NCI-H524 (cell line): ENCODE measurements at places on chromosomes 12 and 14.

- no peak for DNase-seq
Observed at GRCh38 chr12:21823581-21823980, 49.1 kb upstream of the KCNJ8 start.

DNA sequence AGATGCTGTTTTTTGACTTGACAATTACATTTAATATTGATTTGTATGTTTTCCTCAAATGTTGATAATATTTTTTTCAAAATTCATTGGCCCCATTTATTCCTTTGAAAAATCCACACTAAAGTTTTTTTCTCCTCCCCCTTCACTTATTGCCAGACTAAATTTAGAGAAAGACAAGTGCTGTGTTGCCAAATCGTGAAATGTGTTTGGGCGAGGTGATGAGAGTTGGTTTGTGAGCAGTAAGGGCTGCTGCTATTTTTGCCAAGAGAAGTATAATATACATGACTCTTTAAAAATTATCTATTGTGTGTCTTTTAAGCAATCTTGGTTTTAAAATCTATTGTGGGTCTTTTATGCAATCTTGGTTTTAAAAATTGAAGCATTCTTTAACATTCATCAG lies 188.9 kb downstream of the PPFIA2 start:
- DNase-seq = no peak

- DNase-seq = no peak
Observed at GRCh38 chr12:129886541-129886940, 17.3 kb downstream of the TMEM132D start.

DNA sequence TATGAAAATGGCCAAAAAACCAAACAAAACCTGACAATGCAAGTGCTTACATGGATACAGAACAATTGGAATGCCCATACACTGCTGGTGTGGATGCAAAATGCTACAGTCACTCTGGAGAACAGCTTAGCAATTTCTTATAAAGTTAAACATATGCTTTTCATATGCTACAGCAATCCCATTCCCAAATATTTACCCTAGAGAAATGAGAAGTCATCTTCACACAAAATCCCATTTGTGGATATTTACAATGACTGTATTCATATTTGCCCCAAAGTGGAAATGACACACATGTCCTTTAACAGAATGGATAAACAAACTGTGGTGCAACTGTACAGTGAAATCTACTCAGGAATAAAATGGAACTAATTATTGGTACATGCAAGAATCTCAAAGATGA lies 20.4 kb downstream of the SAV1 start:
- DNase-seq = no peak

- no peak for DNase-seq
Observed at GRCh38 chr14:29842228-29842627, 85.4 kb downstream of the PRKD1 start.

DNA sequence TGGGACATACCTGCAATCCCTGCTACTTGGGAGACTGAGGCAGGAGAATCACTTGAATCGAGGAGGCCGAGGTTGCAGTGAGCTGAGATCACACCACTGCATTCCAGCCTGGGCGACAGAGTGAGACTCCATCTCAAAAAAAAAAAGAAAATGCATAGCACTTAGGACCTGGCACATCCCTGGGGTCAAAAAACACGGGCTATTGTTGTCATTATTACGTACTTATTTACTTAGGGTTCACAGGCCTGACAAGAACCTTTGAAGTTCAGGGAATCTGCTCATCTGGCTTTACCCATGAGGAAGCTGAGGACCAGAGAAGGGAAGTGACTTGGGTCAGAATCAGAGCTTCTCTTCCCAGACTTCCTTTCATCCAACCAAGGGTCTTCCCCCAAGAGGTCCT lies 35.2 kb downstream of the SMUG1 start:
- DNase-seq = no peak

DNA sequence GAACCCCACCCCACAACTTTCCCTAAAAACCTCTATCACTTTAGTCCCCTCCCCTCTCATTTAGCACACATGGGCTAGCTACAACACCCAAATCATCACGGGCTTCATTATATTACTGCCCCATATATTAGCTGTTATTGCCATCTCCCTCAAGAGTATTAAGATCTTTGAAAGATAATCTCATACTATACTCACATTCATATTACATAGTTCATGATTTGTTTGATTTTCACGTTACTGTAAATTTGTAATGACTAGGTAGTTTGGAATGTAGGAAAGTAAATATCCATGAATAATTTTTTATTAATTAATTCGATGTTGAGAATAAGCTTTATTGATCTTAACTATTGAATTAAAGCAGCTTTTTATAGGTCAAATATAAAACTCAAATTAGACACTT lies 7.9 kb downstream of the DICER1 start:
- no peak for DNase-seq

GRCh38 chr14:61977217-61977616 lies 215.0 kb downstream of the SNAPC1 start:
- DNase-seq = no peak

DNA sequence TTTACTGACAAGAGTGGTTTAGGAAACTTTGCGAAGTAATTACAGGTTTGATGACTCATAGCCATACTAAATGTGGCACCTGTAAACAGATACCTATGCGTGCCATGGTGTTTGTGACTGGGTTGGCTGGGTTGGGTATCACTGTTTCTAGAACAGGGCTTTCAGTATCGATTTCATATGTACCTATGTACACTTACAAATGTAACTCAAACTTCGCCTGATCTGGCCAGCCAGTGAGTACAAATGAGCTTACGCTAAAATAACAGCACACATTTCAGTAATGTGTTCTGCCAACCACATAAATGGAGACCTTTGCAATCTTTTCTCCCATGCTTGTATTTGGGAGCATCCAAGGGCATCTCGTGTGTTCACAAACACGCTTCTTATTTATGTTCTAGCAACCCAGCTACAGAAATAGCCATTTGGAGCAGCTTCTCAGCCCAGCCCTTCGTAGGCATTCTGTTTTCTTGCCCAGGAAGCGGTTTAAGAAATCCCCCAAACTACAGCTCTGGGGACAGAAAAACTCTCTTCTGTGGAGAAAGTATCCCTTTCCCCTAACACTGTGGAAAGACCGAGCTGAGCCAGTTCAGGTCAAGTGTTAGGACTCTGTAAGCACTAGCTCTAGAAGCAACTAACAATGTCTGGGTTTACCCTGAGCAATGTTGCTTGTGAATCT lies 42.3 kb upstream of the MDM1 start:
- DNase-seq = no peak

- no peak for DNase-seq
Observed at GRCh38 chr12:132469423-132469822, 20.5 kb upstream of the FBRSL1 start.

GRCh38 chr12:62859321-62859737 lies 75.6 kb downstream of the PPM1H start:
- DNase-seq = no peak

GRCh38 chr12:131971226-131971625 lies 21.5 kb downstream of the EP400 start:
- no peak for DNase-seq

- no peak for DNase-seq
Observed at GRCh38 chr14:104968541-104969401, 9.4 kb downstream of the AHNAK2 start.

DNA sequence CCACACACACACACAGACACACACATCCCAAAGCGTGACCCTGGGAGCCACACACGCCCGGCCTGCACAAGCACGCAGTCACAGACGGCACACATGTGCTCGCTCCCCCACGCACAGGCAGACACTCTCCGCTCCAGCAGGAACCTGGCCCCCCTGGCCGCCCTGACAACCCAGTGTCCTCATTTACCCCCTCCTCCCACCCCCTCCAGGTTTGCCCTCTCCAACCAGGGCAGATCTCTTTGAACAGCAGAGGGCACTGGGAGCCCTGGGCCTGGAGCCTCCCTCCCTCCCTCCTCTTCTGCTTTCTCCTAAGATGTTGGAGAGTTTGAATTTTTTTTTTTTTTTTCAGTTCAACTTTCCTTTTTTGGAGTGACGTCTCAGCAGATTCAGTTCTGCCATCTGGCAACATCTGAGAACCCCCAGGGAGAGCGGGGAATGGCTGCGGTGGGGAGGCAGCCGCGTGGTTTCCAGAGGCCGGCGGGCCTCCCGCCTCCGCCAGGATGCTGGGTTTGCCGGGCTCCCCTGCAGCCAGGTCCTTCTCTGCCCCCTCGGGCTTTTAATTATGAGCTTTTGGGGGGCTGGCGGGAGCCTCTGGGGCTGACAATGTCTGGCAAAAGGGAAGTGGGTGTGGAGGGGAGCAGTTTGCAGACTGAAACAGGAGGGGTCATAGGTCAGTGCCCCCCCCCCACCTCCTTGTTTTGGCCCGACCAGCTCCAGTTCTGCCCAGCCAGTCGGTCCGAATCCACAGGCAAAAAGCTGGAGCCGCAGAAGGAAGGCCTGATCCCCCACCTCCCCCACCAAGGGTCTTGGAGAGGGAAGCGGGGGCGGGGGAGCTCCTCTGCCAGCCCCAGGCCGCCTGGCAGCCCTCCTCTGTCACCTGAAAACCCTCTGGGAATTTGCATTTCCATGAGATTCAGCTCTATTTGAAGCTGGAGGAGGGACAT lies 1.3 kb upstream of the NCOR2 start:
- peak; percentile 93 for DNase-seq

- DNase-seq = no peak
Observed at GRCh38 chr14:68516342-68516741, 276.5 kb downstream of the ZFP36L1 start.

GRCh38 chr12:109529691-109530640 lies 43.3 kb downstream of the MMAB start:
- DNase-seq = peak; percentile 84

- DNase-seq = no peak
Observed at GRCh38 chr12:58814036-58814435, 106.3 kb downstream of the LRIG3 start.

DNA sequence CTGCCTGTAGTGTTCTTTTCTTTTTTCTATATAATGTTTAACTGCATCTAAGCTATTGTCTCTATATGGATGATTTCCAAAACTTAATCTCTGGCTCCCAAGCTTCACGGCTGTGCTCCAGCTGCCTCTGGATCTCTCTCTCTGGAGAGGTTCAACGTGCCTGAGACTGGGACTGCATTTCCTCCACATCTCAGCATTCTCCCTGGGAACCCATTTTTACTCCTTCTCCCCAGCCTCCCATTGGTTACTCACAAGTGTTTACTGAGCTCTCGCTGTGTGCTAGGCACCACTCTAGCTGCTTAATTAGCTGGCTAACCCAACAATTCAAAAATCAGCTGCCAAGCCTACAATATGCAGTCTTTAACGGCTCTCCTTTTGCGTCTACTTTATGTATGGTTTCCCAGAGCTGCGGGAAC lies 34.7 kb downstream of the FBXL14 start:
- DNase-seq = no peak

GRCh38 chr12:72610342-72610741 lies 338.2 kb downstream of the TRHDE start:
- no peak for DNase-seq

GRCh38 chr14:99430491-99430890 lies 50.2 kb downstream of the SETD3 start:
- DNase-seq = peak; percentile 20

- DNase-seq = no peak
Observed at GRCh38 chr14:85475113-85475512, 54.8 kb upstream of the FLRT2 start.

DNA sequence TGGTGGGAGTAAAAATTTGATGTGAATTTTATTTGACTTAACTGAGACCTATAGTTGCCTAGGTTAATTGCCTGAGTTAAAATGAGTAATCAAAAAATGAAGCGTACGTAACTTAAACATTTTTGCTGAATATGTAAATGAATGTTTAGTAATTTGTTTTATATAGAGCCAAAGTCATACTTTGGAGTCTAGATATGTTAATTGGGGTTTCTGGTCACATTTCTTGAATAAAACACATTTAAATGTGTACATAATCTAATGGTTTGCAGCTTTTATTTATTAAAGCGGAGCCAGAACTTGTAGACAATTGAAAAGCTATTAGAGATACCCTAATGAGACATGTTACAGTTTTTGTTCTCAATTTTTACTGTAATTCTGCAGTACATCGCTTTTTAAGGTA lies 71.2 kb downstream of the AEBP2 start:
- DNase-seq = no peak

DNA sequence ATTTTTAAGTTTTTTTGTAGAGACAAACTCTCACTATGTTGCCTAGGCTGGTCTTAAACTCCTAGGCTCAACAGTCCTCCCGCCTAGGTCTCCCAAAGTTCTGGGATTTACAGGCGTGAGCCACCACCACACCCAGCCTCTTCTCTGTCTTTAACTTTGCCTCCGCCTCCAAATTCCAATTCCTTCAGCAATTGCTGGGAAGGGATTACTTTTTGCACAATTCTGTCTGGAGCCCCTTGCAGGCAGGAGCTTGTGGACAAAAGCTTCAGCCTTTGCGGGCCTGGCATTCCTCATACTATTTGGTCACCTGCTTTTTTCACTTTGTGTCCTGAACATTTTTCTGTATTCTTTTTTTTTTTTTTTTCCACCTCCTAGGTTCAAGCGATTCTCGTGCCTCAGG lies 26.0 kb downstream of the SH2B3 start:
- no peak for DNase-seq

GRCh38 chr12:92796650-92797049 lies 93.9 kb downstream of the PLEKHG7 start:
- no peak for DNase-seq

GRCh38 chr12:13152281-13152680 lies 44.2 kb upstream of the EMP1 start:
- DNase-seq = no peak

DNA sequence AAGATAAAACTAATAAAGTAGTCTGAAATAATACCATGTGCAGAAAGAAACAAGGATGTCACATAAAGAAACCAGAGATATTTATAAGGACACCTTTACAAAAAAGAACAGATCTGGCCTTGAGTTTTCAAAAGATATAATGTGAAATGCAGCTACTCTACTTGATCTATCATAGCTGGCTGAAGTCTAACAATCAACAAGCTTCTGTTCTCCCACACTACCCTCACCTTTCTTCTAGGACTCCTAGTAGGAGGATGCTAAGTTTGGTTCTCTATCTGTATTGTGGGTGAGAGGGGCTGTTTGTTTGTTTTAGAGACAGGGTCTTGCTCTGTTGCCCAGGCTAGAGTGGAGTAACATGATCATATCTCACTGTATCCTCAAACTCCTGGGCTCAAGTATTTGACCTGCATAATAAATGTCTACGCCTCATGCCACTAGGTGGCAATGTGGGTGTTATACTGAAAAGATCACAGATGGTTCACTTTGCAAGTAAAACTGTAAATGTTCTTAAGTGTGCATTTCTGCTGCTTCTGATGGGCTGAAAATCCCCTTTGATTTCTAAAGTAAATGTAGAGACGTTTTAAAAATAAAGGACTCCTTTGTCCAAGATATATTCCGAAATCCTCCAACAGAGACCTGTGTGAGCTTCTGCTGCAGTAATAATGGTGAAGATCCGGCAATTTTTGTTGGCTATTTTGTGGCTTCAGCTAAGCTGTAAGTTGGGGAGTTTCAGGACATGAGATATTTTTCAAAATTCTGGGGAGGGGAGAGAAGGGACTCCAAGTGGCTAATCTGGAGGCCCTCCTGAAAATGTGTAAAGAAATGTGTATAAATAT lies 269.3 kb downstream of the DAD1 start:
- DNase-seq = peak; percentile 72

DNA sequence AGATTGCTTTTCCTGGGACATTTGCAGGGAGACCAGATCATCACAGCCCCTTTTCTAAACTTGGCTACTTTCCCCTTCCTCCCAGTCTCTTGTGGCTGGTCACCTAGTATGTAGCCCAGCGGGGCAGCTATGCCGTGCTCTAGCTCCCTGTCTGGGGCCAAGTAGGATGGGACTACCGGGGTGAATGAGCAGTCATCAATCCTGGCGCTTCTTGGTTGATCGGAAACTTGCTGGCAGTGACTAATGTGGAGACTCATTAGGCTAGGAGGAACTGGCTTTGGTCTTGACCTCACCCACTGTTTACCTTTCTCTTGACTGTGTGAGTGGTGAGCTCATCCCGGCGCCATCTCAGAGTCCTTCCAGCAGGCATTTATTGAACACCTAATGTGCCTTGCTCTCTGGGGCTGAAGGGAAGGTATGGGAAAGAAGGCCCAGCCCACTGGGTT lies 15.9 kb downstream of the PLEKHG3 start:
- no peak for DNase-seq
